ENCODE measurements at places on chromosomes 5 and 9.
A peak's percentile ranks its signal among the peaks of the same experiment; 100 is the strongest.

DNA sequence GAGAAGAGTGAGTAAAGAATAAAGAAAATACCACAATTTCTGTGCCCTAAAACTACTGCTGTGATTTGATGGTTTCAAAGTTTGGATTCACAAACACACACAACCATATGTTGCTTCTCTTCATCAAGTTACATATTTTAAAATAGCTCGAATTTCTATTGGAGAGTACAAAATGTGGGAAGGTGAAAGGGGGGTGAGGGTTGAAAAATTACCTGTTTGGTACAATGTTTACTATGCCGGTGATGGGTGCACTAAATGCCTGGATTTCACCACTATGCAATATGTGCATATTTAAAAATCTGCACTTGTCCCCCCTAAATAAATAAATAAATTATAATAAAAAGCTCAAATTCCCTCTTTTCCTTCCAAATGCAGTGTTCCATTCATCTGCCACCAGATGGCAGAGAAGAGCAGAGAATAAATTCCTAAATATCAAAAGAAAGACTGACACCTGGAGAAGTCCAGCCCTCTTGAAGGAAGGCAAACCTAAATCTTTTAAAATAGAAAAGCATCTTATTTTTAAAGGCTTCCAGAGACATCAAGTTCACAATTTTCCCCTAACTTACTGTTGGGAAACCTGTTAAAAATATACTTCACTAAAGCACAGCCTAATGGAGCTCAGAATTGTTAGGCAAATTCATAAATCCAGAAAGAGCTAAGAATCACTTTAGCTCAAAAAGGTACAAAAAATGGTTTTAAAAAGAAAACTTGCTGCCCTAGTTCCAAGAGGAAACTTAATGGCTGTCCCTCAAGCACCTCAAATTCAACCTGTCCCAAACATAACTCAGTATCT is 24.8 kb upstream of the HNRNPA0 start:
- no peaks in the 10 kb centered on the region for H3K36me3 ChIP-seq
- no peaks in the 10 kb centered on the region for H3K4me1 ChIP-seq
- no peak overlapping the region for H3K27ac ChIP-seq
- peak; percentile 19 for DNase-seq
- H3K27me3 ChIP-seq = no peaks in the 10 kb centered on the region

GRCh38 chr5:157189223-157189622 is 8.6 kb downstream of the ITK start:
- H3K27ac ChIP-seq = peak overlapping the region; percentile 64
- no peak for DNase-seq
- no peaks in the 10 kb centered on the region for H3K27me3 ChIP-seq
- peak overlapping the region; percentile 59 for H3K4me3 ChIP-seq

GRCh38 chr5:2094616-2094995 is 211.9 kb upstream of the IRX4 start:
- no peaks in the 10 kb centered on the region for H3K27me3 ChIP-seq
- no peak overlapping the region for H3K4me3 ChIP-seq
- H3K27ac ChIP-seq = no peak overlapping the region
- no peak for DNase-seq
- no peaks in the 10 kb centered on the region for H3K36me3 ChIP-seq
- H3K4me1 ChIP-seq = no peaks in the 10 kb centered on the region

- H3K4me3 ChIP-seq = no peak overlapping the region
- H3K27ac ChIP-seq = no peak overlapping the region
- H3K36me3 ChIP-seq = no peaks in the 10 kb centered on the region
- H3K27me3 ChIP-seq = no peaks in the 10 kb centered on the region
- DNase-seq = no peak
- H3K4me1 ChIP-seq = no peaks in the 10 kb centered on the region
These were observed 21.3 kb downstream of the PTGES start for GRCh38 chr9:129731477-129732085.

DNA sequence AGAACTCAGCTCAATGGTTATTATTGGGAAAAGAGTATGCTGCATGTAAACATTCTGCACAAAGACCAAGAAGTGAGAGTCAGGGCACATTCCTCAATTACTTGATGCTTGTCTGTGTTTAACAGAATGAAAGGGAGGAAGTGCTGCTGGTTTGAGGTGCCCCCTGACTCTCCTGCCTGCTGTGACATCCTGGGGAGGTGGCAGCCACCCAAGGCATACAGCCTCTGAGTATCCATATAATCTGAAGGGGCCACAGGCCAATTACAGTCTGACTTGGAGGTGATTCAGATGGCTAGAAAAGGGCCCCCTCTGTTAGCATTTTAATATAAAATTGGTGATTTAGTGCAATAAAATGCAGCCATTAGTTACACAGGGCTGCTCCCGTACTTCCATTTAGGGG is 313.8 kb downstream of the ASTN2 start:
- no peaks in the 10 kb centered on the region for H3K27me3 ChIP-seq
- no peak for DNase-seq
- no peak overlapping the region for H3K27ac ChIP-seq

GRCh38 chr5:96096724-96097123 is 135.1 kb upstream of the ELL2 start:
- no peaks in the 10 kb centered on the region for H3K27me3 ChIP-seq
- no peaks in the 10 kb centered on the region for H3K4me1 ChIP-seq
- H3K4me3 ChIP-seq = no peak overlapping the region
- no peak overlapping the region for H3K27ac ChIP-seq
- no peak for DNase-seq
- no peaks in the 10 kb centered on the region for H3K36me3 ChIP-seq

DNA sequence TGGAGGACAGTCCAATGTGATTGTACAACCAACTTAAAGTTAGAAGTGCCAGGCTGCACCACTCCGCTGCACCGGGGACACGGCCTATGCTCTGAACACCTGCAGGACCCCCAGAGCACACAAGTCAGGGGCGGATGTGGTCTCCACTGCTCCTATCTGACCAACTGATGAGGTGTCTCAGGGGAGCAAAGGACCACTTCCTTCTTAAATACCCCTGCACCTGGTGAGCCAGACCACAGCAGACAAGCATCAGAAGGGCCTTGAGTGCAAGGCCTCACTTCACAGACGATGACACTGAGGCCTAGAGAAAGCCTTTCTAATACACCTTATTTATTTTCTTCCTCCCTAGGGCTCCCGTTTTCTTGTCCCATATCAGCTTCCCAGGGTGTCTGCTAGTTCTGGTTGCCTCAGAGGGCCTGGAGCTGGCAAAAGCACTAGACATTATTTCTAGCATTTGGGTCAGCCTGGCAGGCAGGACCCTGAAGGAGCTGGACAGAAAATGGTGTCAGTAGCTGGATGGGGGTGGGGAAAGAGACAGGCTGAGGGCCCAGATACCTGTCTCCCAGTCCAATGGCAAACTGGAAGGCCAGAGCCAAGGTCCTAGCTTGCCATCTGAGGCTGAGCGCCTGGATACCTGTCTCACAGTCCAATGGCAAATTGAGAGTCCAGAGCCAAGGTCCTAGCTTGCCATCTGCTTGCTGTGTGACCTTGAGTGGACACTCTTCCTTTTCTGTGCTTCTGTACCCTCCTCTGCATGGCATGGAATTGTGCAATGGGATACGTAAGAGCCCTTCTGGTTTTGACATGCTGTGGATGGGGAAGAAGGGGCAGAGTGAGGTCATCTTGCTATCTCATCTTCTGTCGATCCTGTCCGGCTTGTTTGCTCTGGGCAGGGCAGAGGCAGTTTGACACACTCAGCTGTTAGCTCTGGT is 9.0 kb downstream of the CCDC69 start:
- H3K4me1 ChIP-seq = peaks cover 98% of the 10 kb centered on the region
- no peaks in the 10 kb centered on the region for H3K27me3 ChIP-seq
- peak overlapping the region; percentile 49 for H3K4me3 ChIP-seq
- peak overlapping the region; percentile 90 for H3K27ac ChIP-seq

GRCh38 chr5:74798977-74799911 is 32.2 kb downstream of the NSA2 start:
- H3K4me1 ChIP-seq = no peaks in the 10 kb centered on the region
- H3K4me3 ChIP-seq = no peak overlapping the region
- H3K36me3 ChIP-seq = no peaks in the 10 kb centered on the region
- H3K27me3 ChIP-seq = no peaks in the 10 kb centered on the region
- H3K27ac ChIP-seq = no peak overlapping the region
- no peak for DNase-seq

DNA sequence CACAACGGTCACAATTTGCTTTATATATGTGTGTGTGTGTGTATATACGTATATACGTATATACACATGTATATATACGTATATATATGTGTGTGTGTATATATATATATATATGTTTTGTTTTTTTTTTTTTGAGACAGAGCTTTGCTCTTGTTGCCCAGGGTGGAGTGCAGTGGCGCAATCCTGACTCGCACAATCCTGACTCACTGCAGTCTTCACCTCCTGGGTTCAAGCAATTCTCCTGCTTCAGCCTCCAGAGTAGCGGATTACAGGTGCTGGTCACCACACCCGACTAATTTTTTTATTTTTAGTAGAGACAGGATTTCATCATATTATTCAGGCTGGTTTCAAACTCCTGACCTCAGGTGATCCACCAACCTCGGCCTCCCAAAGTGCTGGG is 3.1 kb downstream of the RNF38 start:
- no peak overlapping the region for H3K4me3 ChIP-seq
- peaks cover 72% of the 10 kb centered on the region for H3K4me1 ChIP-seq
- no peaks in the 10 kb centered on the region for H3K36me3 ChIP-seq
- DNase-seq = no peak
- H3K27me3 ChIP-seq = no peaks in the 10 kb centered on the region
- no peak overlapping the region for H3K27ac ChIP-seq

DNA sequence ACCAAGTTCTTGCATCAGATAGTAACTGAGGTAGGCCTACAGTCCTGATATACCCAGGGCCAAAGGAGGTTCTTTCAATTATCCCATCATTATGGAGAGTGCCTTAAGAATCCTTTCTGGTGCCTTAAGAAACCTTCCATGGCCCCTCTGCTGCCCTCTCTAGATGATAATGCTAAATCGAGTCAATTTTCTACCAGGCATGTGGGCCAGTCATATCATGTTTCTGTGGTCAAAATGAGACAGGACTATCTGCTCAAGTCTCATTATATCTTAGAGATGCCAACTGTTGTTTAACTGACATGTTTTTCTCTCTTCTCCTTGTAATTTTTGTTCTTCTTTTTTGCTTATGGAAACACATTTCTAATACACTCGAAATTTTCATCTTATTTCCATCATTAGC is 127.6 kb downstream of the EDIL3 start:
- no peaks in the 10 kb centered on the region for H3K36me3 ChIP-seq
- H3K4me1 ChIP-seq = no peaks in the 10 kb centered on the region
- no peak for DNase-seq
- H3K4me3 ChIP-seq = no peak overlapping the region

DNA sequence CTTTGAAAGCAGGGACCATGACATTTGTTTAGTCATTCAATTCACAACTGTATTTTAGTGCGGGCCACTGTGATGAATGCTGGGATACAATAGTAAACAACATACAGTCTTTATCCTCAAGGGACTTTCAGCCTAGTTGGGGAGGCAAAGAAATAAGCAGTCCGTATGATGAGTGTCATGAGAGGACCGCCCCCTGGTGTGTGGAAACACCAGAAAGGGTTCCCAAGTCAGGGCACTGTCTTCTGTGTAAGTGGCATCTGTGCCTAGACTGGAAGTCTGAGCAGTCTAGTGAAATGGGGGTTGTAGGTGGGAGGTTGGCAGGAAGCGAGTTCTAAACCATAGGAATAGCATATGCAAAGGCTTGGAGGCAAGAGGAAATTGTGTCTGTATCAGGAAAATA is 6.8 kb downstream of the C9orf43 start:
- no peaks in the 10 kb centered on the region for H3K4me1 ChIP-seq
- H3K36me3 ChIP-seq = no peaks in the 10 kb centered on the region
- no peak for DNase-seq

- H3K4me1 ChIP-seq = peaks cover 14% of the 10 kb centered on the region
- no peaks in the 10 kb centered on the region for H3K27me3 ChIP-seq
- H3K4me3 ChIP-seq = no peak overlapping the region
- no peak for DNase-seq
- H3K36me3 ChIP-seq = no peaks in the 10 kb centered on the region
- no peak overlapping the region for H3K27ac ChIP-seq
These were observed 60.3 kb upstream of the NEK6 start for GRCh38 chr9:124197177-124198095.

DNA sequence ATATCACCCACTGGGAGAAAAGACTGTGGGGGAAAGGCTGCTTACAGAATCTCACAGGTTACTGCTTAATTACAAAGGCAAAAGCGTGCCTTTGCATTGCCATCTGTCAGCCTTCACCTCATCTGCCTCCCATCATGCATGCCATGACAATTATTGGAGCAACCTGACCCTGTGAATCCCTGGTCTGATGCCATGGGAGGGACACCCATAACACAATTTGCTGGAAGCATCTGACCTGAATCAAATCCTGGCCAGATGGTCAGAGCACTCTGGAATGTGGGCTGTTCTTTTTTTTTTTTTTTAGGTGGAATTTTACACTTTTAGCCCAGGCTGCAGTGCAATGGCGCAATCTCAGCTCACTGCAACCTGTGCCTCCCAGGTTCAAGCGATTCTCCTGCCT is 11.6 kb upstream of the RETREG1 start:
- no peak for DNase-seq
- peaks cover 35% of the 10 kb centered on the region for H3K4me1 ChIP-seq
- no peaks in the 10 kb centered on the region for H3K27me3 ChIP-seq
- no peaks in the 10 kb centered on the region for H3K36me3 ChIP-seq

DNA sequence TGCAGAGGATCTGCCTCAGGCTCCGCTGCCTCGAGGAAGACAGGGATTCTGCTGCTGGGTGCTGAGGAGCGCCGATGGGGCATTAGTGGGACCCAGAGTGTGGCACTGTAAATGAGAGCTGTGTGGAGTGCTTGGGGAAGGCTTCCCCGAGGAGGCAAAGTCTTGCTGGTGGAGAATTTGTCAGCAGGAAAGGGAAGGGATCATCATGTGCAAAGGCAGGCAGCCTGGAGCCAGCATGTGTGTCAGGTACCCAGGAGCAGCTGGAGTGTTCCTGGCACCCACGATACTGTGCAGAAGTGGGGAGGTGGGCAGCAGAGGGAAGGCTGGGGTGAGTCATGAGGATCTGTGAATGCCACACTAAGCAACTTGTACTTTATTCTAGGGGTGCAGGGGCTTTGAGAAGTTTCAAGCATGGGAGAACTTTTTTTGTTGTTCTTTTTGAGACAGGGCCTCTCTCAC is 12.3 kb downstream of the B4GALT7 start:
- H3K27me3 ChIP-seq = no peaks in the 10 kb centered on the region
- H3K4me3 ChIP-seq = no peak overlapping the region
- no peak for DNase-seq
- H3K36me3 ChIP-seq = no peaks in the 10 kb centered on the region
- no peak overlapping the region for H3K27ac ChIP-seq

GRCh38 chr9:105264380-105264779 is 19.9 kb downstream of the SLC44A1 start:
- DNase-seq = no peak
- H3K4me3 ChIP-seq = no peak overlapping the region
- no peaks in the 10 kb centered on the region for H3K4me1 ChIP-seq
- no peaks in the 10 kb centered on the region for H3K27me3 ChIP-seq
- no peaks in the 10 kb centered on the region for H3K36me3 ChIP-seq
